ENCODE measurements at places on chromosomes 2 and 18. TPM values are rescaled to one million over a fixed set of nuclear protein-coding genes. Genes with fewer than 3 reads are reported as not detected.

Gene NT5C1B
- total RNA-seq, result not detected

Gene TTC21B
- 28.6 TPM for total RNA-seq

Gene UCN
- 1.2 TPM for total RNA-seq

Gene IL36RN
- total RNA-seq, result not detected

Gene STARD6
- total RNA-seq, result not detected

Gene C2orf78
- total RNA-seq, result not detected

Gene VAMP8
- total RNA-seq, result 2.1 TPM

Gene CXCR1
- not detected for total RNA-seq

Gene CPSF3
- 53.0 TPM for total RNA-seq

Gene PSME4
- 26.8 TPM for total RNA-seq

Gene VWC2L
- not detected for total RNA-seq

Gene TANC1
- 30.8 TPM for total RNA-seq

Gene ALK
- total RNA-seq, result under 0.01 TPM

All from fibroblast of lung (primary cell).